Dermis microvascular lymphatic vessel endothelial cell (primary cell): ENCODE measurements at places on chromosomes 5 and 9. TPM values are rescaled to one million over a fixed set of nuclear protein-coding genes. Genes with fewer than 3 reads are reported as not detected.

NPR3 gene
- total RNA-seq = 0.13 and 0.38 TPM in 2 replicates

CATSPER3 gene
- under 0.01 and 0.13 TPM in 2 replicates for total RNA-seq

SEPTIN8 gene
- 36.3 and 43.4 TPM in 2 replicates for total RNA-seq

HARS1 gene
- total RNA-seq = 46.0 and 48.0 TPM in 2 replicates

IL9 gene
- total RNA-seq = not detected in 2 replicates
